ENCODE measurements at places on chromosomes 1 and 21.

DNA sequence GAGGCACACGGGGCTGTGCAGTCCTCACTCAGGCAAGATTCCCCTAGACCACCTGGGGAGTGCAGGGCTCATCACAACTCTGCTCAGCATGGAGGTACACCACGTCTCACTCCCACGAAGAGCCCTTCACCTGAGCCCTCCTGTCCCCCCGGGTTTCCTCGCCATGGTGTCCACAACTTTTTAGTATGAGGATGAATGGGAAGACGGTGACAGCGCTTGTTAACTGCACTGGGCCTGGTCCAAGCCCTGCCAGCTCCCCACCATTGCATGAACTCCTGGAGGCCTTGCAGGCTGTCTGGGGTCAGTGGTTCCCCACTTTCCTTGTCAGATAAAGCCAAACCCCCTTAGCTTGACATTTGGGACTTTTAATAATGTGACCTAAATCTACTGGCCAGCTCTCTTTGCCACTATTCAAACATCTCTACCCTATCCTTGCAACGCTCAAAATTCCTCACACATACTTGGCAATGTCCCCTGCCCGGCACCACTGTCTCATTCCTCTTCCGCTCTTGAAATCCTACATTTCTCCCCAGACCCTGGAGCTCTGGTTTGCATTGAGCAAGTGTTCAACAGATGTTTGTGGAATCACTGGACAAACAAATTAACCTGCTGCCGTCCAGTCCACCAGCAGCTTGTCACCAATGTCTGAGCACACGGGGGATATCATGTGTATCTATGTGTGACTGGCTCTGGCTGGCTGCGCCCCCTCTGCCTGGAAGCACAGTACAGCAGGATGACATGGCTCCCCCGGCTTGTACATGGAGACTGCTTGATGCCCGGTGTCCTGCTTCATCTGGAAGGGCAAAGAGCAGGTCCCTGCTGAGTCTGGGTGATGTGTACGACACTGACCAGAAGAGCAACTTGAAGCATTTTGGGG, 11.2 kb downstream of the TMEM9 start:
- no peak for DNase-seq

DNA sequence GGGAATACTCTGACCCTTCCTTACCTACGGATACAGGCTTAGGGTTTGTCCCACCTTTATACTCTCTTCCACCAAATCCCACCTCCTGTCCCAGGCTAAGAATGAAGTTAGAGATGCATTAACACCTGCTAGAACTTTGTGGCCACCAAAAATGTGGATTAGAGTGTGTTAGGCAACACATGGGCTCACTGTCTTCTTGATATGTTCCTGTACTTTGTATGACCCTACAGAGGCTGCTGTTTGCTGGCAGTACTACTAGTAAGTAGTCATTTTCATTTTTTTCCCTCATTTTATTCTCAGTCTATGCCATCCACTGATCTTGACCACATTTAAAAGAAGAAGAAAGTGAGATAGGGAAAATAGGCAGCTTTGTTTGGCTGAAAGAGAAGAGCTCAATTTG, 21.0 kb upstream of the TMEM39B start:
- DNase-seq = no peak

GRCh38 chr21:24941316-24942185, 665.7 kb downstream of the MRPL39 start:
- DNase-seq = no peak

DNA sequence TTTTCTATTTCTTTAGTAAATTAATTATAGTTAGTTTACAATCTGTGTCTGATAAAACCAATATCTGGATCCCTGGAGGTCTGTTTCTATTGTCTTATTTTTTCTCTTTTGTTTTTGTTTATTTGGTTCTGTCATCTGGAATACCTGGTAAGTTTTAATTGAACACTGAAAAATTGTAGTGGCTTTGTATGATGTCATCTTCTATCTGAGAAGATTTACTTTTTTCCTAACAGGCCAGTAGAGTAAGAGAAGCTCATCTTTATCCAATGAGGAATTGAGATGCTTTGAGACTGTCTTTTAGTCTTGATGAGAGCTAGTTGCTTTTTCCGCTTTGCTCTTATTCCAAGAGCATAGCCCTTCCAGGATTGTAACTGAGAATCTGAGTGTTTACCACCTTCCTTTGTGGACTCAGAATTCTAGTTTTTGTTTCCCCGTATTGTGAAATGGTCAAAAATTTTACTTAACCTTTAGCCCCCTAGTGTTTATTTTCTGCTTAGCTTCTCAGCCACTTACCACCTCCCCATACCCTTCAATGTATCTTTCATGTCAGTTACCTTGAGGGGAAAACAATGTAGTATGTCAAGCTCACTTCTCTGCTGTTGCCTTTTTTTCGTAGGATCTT, 25.0 kb downstream of the PTGFRN start:
- no peak for DNase-seq

GRCh38 chr1:172019976-172020375, 178.7 kb downstream of the DNM3 start:
- DNase-seq = no peak

DNA sequence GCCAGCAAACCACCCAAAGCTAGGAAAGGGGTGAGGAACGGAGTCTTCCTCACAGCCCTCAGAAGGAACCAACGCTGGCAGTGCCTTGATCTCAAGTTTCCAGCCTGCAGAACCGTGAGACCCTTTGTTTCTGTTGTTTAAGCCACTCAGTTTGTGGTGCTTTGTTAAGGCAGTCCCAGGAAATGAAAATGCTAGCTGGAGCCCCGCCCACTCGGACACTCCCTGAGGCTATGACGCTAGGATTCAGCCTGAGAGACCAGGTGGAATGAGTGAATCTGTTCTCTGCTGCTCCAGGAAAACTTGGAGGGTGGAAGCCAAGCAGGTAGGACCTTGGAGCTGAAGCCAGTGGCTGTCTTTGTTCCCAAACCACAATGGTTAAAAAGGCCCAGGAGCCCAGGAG, 196.5 kb upstream of the POU3F1 start:
- no peak for DNase-seq

DNA sequence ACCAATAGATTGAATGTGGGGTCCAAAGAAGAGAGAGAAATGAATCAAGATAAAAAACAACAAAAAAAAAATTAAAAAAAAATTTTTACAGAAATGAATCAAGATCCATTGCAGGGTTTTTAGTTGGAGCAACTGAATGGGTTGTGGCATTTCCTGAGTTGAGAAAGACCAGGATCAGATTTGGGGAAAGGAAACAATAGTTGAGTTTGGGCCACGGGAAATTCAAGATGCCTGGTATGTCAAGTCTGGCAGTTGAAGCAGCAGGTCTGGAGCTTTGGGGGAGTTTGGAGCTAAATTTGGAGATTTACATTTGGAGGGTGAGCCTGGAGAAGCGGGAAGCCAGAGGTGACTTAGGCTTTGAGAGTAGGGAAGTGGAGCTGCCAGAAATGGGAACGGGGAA, 22.6 kb downstream of the ATP8B2 start:
- DNase-seq = no peak

- DNase-seq = no peak
Observed at GRCh38 chr1:113984710-113985109, 5.4 kb downstream of the OLFML3 start.

DNA sequence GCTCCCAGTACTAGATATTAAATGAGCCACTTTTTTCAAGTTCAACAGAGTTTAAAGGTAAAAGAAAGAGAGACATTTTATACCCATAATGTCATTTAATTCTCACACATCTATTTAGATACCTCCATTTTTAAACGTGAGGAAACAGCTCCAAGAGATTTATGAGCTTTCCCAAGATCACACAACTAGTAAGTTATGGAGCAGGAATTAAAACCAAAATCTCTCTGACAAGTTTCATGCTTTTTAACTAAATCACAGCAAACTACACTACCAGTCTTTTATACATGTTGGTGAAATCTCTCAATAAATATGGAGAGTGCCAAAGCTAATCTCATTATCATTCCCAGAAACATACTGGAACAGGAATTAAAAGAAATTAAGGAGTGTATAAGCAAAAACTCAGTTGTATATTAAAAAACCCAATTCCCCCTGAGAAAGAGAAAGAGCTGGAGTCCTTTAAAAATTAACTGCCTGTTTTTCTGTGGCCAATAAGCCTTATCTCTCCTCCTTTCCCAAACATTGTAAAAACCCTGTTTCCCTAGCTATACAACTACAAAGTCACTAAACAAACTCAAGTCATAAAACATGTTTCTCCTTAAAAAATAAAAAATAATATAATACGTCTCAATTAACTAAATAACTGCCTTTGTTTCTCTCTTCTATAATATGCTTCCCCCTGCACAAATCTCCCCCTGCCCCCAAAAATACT, 26.7 kb upstream of the THEM4 start:
- no peak for DNase-seq

DNA sequence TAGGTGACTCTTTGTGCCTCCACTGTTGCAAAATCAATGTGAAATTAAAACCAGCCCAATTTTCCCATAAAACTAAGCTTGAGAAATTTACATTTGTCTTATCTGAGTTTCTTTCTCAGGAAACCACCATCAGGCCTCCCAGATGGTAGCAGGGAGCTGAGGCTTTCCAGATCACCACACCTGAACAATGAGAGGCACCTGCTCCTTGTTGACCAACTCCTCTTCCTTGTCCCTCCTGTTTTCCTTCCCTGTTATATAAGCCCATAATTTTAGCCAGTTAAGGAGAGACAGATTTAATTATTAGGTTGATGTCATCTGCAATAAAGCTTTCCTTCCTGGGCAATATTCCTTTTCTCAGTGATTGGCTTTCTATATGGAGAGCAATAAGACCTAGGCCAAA, 32.0 kb upstream of the C1orf185 start:
- DNase-seq = no peak

DNA sequence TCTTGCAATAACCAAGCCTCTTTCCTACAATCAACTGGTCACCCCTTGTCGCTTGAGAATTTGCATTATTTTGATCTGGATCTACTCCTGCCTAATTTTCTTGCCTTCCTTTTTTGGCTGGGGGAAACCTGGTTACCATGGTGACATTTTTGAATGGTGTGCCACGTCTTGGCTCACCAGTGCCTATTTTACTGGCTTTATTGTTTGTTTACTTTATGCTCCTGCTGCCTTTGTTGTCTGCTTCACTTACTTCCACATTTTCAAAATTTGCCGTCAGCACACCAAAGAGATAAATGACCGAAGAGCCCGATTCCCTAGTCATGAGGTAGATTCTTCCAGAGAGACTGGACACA, 743 bp downstream of the GPR52 start:
- no peak for DNase-seq

DNA sequence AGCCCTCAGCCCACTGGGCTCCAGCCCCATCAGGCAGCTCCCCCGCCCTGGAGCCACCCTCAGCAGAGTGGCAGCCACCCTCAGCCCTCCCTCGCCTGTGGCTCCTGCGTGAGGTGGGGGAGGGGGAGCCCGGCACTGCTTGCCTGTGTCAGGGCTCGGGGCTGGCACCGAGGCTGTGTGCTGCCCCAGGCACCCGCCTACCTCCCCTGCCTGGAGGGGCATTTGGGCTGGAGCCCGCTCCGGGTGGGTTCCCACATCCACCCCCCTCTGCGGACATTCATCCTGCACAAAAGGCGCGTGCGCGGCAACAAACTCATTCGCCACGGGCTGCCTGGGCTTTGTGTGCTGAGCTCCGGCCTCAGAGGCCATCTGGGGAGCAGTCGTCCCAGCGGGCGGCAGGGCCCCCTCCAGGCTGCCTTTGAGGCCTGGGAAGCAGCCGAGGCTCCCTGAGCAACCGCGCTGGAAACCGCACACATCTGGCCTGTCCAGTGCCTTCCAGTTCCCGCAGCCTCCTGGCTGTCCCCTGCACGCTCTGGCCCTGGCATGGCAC, 12.6 kb upstream of the TNFRSF14 start:
- DNase-seq = peak; percentile 34

DNA sequence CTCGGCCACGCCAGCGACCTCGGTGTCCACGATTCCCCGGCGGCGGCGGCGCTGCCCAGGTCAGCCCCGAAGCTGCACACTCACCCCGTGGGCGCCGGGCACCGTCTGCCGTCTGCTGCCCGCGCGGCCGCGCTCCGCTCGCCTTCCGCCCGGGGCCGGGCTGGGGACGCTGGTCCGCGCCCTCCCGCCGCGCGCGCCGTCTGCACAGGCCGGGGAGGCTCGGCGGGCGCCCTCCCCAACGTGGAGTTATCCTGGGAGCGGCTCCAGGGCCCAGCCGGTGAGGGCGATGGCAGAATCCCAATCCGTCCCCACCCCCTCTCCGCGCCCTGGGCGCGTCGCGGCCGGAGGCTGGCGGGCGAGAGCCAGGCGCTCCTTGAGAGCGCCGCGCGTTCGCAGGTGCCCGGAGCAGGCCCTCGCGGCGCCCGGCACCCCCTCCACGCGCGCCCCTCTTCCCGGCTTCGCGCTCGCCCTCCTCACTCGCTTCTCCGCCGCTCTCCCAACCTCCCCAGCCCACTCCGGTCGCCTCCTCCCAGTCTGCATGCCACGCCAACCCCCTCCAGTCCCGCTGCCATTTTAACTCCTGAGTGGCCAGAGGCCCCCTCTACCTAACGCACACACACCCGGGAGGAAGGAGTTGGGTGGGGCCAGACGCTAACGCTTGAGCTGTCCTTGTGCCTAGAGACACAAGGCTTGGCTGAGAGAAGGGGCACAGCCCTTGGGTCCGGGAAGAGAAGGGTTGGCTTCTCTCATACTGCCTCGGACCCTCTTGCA, at the start of gene LRRN2:
Gene LRRN2 (minus strand): TSS at position 503 of the 771 bp plus-strand sequence. CDS start 65,746 bp downstream, outside the sequence.
- DNase-seq = no peak

DNA sequence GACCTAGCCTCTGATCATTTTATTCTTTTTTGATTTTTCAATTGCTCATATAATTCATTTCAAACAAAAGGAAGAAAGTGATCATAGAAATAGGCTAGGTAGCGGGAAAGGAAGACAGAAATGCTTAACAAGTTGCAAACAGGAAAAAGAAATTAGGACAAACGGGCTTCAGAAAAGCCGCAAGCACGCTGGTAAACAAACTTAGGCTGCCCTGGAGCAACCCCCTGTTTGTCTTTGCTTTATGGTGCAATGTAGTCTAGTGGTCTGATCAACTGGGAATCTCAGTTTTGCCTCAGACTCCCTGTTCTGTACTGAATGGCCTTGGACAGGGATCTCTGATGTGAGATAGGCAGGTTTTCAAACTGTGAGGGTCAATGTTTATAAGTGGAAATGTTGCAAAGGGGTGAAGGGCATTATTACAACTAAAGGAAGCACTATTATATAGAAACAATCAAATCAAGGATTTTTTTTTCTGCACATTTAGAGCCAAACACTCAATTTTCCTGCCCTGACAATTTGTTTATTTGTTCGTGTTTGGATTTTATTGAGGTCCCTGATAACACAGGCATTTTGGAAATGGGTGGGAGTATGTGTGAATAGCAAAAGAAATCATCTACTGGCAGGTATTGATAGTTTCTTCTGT, 146.8 kb upstream of the NRIP1 start:
- DNase-seq = no peak

- no peak for DNase-seq
Observed at GRCh38 chr1:184524248-184524647, 137.4 kb downstream of the C1orf21 start.

DNA sequence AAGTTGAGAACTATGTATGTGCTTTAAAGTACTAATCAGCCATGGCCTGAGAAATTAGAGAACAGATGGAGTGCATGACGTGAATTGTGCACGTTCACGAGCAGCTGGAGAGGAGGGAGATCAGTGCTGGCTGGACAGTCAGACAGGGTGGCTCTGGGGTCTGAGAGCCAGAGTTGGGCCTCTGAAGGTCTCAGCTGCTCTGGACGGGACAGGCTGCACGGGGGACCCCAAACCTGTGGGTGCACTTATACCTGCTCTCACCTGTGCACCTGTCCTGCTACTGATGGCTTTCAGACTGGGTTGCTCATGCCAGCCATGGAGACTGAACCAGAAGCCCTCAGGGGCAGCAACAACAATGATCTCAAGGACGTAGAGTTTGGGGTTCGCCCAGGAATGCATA, 43.5 kb downstream of the UMODL1 start:
- no peak for DNase-seq

- DNase-seq = no peak
Observed at GRCh38 chr1:43651188-43651587, 1.2 kb downstream of the KDM4A start.
